ENCODE measurements at places on chromosomes 6 and 20.

DNA sequence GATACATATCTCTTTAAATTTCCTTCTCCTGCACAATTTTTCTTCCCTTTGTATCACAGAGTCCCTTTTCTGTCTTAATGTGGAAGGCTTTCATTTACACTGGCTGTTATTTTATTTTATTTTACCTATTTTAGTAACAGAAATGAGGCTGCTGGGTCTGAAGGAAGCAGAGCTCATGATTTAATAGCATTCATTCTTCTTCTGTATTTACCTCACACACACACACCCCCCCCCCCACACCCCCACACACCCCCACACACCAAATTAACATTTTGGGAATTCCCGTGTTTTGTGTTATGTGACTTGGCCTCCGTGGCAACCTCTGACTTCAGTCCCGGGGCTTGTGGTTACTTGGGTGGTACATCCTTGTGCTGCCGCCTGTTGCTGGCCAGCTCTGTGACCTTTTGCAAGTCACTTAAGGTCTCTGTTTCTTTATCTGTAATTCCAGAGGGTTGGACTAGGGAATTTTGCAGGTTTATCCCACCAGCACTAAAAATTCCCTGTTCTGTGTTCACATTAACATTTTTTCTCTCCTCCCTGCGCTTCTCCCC lies 108.8 kb downstream of the TIAM2 start:
- no peak for DNase-seq

DNA sequence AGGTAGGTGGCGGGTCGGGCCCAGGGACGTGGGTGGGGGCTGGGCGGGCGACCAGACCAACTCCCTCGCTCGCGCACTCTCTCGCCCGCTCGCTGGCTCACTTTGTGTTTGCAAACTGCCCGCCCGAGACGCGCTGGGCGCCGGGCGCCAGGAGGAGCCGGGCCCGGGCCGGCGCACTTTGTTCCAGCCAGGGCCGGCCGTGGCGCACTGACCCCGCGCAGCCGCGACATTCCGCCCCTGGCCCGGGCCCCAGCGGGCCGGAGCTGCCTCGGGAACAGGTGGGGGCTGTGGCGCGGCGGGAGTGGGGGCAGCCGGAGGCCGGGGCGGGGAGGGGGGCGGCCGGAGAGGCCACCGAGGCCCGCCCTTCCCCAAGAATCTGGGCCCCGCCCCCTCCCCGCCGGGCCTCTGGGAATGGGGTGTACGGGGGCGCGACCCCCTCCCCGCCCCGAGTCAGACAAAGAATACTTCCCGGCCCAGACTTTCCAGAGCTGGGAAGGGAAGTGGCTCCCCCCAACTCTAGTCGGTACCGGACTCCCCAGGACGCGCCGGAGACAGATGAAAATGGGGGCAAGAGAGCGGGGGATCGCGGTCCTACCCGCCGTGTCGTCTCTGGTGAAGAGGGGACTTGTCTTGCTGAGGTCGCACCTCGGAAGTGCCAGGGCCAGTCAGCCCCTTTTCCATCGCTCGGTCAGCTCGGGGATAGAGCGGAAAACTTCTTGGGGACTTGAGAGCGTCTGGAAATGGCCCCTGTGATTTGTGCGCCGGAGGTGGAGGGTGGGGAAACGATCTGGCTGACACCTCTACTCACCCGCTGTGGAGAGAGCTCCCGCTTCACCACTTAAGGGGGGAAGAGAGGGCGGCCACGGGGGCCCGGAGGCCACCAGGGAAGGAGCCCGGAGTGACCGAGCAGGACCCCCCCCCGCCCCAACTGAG lies 951 bp downstream of the FOXP4 start:
- DNase-seq = peak; percentile 27

DNA sequence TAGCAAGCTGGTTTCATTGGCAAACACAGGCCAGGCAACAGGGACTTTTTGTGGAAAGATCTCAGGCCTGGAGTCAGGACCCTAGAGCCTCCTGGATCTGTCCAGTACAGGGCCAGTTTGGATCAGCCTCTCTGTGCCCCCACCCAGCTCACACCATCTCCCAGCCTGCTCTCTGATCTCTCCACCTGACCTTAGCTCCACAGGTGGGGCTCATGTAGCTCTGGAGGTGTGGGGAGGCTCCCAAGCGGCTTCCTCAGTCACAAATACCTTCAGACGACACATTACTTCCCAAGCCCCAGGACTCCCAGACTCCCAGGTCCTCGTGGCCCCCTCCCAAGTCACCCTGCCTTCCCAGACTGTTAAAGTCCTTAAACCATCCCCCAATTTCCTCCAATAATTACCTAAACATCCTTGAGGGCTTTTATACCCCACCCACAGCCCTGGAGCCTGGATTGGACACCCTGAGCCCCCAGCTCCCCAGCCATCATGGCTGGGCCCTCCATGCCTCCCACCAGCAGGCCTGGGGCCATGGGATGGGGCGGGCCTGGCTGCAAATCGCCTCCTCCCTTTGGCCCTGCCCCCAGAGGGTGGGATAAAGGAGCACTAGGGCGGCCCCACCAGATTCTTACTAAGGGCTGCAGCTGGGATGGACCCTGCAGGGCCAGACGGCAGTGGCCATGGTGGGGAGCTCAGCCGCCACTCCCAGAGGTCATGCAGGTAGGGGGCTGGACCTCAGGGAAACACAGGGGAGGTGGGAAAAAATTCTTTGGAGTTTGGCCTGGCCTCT lies 15.9 kb upstream of the FANCE start:
- no peak for DNase-seq

DNA sequence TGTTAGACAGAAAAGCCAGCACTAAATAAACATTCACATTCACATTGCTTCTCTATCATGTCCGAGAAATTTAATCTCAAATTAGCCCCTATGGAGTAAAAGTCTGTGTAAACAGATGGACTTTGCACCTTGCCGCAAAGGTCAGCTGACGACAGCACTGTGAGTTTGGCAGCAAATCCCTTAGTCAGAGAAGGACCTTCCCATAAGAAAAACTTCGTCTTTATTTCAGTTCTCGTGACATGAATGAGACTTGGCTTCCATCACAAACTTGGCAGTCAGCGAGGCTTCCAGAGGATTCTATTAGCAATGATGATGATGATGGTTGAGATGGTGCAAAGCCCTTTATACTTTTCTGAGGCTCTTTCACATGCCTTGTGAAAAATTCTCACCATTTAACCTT lies 133.7 kb upstream of the IFNGR1 start:
- no peak for DNase-seq

DNA sequence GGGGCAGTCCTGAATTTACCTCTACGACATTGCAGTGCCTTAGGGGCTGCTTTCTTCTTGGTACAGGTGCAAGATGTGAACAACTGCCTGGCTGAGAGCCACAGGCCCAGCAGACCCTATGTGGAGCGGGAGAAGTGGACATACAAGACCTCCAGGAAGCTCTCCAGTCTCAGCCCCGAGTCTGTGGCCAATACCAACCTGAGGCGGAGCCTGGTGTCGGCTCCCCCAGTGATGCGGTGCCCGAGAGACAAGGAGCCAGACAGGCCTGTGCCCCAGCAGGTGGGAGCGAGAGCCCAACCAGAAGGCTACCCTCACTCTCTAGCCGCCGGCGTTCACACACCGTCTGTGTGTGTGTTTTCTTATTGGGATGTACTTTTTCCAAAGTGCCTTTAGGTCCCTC lies 59.6 kb downstream of the EFCAB8 start:
- no peak for DNase-seq

DNA sequence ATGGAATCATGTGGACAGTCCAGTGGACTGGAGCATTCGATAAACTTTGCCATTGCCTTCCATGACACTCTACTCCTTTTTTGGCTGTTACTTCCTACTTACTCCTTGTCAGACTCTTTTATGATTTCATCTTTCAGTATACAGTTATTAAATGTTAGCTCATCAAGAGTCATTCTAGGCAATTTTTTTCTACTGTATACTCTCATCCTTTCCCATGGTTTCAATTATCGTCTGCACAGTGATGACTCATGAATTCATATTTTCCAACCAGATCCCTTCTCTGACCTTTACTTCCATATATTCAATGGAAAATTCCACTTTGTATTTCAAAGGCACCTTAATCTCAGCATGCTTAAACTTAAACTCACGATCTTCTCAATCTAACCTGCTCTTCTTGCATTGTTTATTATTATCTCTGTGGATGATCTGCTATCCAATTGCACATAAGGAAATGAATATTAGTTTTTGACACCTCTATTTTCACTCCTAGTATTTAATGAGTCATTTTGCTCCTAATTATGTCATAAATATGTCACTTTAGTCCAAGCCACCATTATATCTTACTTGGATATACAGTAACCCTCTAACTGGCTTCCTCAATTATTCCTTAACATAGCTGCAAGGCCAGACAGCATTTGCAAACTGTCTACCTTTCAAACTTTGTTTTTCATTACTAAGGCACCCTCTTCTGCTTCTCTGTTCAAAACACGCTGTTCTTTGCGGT lies 427.5 kb downstream of the PHF3 start:
- peak; percentile 48 for DNase-seq

GRCh38 chr6:37519461-37519860 lies 19.8 kb upstream of the CCDC167 start:
- no peak for DNase-seq

- DNase-seq = no peak
Observed at GRCh38 chr20:1371830-1372539, 20.9 kb downstream of the FKBP1A start.

- peak; percentile 96 for DNase-seq
Observed at GRCh38 chr20:9220874-9221547, 152.1 kb downstream of the PLCB4 start.

GRCh38 chr20:17883592-17884306 lies 84.8 kb downstream of the SNX5 start:
- no peak for DNase-seq

DNA sequence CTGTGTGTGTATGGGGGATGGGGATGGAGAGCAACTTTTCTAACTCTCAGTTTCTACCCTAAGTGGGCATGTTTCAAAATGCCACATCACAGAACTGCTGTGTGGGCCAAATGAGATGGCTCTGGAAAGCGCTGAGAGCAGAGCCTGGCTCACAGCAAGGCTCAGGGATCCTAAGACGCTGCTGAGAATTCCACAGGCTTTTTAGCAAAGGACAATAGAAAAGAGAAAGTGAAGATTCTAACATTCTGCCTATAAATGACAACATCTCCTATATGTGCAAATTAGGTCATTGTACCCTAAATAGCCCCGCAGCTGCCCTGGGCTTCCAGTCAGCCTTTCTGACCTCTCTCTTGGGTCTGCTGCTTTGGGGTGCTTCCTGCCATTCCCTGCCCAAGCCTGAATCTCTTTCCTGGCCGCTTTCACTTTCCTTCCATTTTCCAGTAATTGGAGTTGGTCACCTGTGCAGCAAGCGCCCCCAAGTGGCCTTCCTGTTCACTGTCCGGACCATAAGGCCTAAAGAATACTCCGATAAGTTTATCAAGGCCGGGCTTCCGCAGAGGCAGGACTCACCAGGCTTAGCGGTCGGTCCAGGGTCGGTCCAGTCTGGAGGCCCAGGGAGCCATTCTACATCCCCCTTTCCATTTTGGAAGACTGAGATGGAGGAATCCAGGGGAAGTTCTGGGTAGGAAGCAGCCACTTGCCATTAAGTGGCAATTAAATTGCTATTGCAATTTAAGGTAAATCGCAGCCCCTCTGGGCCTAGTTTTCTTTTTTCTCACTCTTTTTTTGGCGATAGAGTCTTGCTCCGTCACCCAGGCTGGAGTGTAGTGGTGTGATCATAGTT lies 6.7 kb upstream of the DDR1 start:
- DNase-seq = peak; percentile 88

DNA sequence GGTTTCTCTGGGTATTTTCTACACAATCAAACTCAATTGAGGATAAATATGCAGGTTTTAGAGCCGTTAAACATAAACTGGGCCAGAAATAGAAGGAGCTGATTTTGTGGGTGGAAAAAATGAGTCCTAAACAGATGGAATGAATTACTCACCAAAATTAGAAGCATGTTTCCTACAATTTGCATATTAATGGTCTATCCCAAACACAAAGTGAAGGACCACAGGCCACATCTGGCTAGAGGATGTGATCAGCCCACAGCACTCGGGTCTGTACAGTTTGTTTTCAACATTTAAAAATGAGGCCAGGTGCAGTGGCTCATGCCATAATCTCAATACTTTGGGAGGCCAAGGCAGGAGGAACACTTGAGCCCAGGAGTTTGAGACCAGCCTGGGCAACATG lies 296.3 kb downstream of the PREX1 start:
- DNase-seq = peak; percentile 49

GRCh38 chr6:143721642-143722041 lies 43.9 kb downstream of the PHACTR2 start:
- DNase-seq = no peak

DNA sequence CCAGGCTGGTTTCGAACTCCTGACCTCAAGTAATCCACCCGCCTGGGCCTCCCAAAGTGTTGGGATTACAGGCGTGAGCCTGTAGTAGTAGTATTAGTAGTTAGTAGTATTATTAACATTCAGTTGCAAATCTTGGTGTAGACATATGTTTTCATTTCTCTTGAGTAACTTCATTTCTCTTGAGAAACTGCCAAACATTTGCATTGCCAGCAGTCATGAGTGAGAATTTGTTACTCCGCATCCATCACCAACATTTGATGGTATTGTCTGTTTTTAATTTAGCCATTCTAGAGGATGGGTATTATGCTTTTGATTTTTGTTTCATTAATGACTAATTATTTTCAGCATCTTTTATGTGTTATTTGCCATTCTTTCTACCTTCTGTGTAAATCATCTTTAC lies 1.5 kb upstream of the ERVFRD-1 start:
- peak; percentile 74 for DNase-seq

DNA sequence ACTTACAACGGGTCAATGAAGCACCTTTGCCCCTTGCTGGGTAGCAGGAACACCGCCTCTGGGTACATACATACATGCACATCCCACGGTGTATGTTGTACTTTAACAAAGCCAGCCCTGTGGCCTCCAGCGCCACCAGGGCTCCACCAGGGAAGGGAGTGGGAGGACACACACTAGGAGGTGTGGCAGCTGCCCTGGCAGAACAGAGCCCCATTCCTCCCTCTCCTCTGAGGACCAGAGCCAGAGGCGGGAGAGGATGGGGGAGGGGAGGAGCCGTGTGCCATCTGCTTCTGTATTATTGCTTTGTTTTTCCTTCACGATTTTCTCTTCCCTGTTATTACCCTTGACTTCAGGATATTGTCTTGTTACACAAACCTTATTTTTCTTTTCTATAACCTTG lies 105.8 kb upstream of the TRAF3IP2 start:
- no peak for DNase-seq

GRCh38 chr6:148573922-148574321 lies 172.9 kb upstream of the UST start:
- DNase-seq = no peak

DNA sequence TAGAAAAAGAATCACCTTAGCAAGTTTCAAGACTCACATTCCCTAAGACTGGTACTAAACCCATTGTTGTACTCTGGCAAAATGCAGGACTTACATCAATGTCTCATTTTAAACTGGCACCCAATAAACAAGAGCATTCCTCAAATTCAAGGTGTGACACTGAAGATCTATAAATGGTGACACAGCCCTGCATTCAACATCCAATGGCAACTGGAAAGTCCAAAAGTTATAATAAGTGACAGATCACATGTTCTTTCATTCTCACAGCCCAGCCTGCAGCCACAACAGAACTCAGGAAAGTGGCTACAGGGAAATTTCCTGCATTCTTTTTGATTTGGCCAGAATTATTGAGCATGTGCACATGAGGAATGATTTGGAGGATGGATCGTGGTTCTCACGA lies 57.5 kb downstream of the MBOAT1 start:
- DNase-seq = no peak

GRCh38 chr20:15842872-15843271 lies 730.4 kb downstream of the KIF16B start:
- no peak for DNase-seq

GRCh38 chr6:32589596-32590449 lies at the start of gene HLA-DRB1:
HLA-DRB1 (minus strand) TSS chr6:32589848; CDS start chr6:32589742, 106 bp downstream.
- DNase-seq = no peak

Measured in fibroblast of skin of right quadriceps (primary cell).